Activated CD4-positive, alpha-beta T cell treated with anti-CD3 and anti-CD28 coated beads for 48 hours (primary cell): ENCODE measurements at places on chromosomes 12 and 14.

DNA sequence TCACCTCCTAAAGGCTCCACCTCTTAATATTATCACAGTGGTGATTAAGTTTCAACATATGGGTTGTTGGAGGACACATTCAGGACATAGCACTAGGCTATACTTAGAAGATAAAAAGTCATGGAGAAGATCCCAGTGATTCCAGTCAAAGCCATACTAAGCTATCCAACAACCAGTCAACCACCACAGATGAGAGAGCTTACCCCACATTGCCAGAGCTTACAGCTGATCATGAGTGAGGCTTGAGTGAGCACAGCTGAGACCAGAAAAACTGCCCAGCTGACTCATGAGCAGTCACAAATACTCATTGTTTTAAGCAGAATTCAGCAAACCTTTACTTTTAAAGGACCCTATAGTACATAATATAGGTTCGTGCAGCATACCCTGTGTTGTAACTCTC, 85.1 kb downstream of the DRAM1 start:
- no peak for DNase-seq

GRCh38 chr12:119423285-119423684, 88.8 kb downstream of the CCDC60 start:
- DNase-seq: peak; percentile 3

DNA sequence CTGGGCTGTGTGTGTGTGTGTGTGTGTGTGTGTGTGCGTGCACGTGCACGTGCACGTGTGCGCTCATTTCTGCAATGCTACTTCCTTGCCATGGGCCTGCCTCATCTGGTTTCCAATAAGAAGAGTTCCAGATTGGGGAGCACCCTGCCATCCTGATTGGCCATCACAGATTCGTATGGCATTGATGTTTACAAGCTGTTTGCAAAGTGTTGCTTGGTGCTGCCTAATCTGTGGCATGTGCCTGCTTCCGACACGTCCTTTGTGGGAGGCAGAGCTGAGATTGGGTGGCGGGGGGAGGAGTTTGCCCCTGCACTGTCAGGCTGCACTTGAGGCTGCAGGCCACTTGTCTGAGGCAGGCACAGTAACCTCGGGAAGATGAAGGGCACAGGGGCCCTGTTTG, 39.2 kb downstream of the SAMD4A start:
- no peak for DNase-seq

GRCh38 chr12:106138633-106139421, at the start of gene NUAK1:
NUAK1 (minus strand) TSS chr12:106138954; CDS start chr12:106138653, 301 bp downstream.
- peak; percentile 8 for DNase-seq

- DNase-seq: no peak
Observed at GRCh38 chr14:34711169-34711568, 3.2 kb downstream of the CFL2 start.

DNA sequence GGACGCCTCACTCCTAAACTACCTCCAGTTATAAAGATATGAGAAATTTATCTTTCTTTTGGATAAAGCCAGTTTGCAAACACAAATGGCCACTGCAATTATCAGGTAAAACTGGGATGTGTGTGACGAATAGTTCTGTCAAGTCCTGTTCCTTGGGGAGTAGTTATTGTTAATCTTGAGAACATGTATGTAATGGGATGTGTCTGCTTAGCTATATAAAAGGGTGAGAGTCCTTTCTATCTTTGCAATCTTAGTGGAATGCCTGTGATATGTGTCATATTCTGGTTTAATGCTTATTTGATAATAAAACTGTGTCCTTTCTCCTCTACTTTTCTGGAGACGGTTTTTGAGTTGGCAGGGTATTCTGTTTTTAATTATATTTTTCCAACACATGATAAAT, 56.1 kb upstream of the PKP2 start:
- DNase-seq: no peak

- peak; percentile 25 for DNase-seq
Observed at GRCh38 chr12:14416658-14417057, 51.2 kb downstream of the ATF7IP start.

- no peak for DNase-seq
Observed at GRCh38 chr12:55818140-55818728, 393 bp downstream of the ORMDL2 start.

DNA sequence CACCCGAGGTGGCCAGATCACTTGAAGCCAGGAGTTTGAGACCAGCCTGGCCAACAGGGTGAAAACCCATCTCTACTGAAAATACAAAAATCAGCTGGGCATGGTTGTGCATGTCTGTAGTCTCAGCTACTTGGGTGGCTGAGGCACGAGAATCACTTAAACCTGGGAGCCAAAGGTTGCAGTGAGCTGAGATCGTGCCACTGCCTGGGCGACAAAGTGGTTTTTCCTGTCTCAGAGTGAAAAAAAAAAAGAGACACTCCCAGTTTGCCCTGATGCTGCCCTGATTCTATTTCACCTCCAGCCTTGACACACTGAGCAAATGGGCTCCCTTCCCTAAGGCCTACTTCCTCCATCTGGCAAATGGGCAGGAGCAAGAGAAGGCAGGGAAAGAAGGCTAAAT, 28.5 kb upstream of the PLEK2 start:
- DNase-seq: no peak

GRCh38 chr12:29752121-29752520, 31.6 kb downstream of the TMTC1 start:
- no peak for DNase-seq

DNA sequence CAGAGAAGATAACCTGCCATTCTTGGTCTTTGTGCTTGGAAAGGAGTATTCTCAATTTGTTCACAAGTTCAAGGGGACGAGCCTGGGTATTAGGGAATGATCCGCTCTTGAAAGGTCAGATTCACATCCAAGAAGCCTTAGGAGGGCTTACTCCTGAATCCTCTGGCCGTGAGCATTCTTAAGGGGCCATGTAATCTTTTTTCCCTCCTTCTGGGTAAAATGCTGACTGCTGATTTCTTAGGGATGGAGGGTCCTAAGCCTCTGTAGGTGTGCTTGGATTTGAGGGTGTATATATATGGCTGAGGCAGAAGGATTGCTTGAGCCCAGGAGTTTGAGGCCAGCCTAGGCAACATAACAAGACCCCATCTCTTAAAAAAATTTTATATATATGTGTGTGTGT, 149.1 kb downstream of the TSPAN9 start:
- no peak for DNase-seq

- no peak for DNase-seq
Observed at GRCh38 chr12:70110085-70110484, 133.1 kb upstream of the CNOT2 start.

GRCh38 chr12:3231399-3231876, 154.3 kb downstream of the TSPAN9 start:
- DNase-seq: no peak

DNA sequence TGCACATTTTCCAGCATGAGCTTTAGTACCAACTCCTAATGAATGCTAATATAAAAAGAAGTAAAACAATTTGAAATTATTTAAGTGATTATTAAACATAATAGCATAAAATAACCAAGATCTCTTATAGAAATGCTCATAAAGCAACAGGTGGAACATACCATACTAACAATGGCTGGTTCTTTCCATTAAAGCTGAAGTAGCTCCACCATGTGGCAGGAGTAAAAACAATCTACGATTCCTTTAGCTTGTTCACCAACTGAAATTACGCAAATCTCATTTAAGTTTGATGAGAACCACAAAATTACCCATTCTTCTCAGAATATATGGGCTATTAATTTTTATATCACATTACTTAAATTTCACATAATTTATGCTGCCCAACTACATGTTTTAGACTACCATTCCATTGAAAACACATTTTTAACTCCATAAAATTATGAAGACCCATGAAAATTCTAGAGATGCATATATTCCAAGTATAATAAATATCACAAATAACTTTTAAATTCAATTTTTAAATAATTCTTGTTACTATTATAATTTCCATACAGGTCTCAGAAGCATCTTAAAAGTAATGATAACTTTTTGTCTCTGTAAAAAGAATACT, 213.6 kb downstream of the DAD1 start:
- DNase-seq: no peak

GRCh38 chr12:197911-198695, 15.9 kb downstream of the SLC6A12 start:
- DNase-seq: no peak

DNA sequence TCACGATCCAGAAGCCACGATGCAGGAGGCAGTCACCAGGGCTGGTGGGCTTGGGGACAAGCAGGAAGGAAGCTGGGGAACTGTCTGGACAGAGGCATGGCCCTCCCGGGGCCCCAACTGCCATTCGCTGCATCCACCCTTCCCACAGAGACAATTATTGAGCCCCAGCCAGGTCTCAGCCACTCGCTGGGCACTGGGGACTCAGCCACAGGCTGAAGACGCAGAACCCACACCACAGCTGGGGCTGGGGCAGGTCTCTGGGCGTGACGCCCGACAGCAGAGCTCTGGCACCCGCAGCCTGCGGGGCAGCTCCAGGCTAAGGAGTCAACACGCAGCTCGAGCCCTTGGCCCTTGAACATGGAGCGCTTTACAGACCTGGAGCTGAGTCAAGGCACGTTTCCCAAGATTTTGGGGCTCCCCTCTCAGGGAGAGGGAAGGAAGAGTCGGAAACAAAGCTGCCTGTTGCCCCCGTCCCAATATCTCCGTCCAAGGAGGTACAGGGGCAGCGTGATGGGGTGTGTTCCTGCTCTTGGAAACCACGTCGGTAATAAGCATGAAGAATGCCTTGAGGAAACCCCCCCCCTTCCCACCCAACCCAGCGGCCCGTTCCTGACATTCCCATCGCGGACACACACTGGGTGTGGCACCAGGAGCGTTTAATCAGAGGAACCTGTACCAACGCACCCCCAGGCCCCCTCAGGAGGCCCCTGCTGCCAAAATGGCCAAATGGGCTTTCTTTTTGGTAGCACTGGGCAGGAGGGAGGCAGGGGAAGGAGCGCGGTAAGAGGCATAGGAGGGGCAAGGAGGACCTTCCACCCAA, 6.7 kb downstream of the RIMBP2 start:
- no peak for DNase-seq

GRCh38 chr12:56954958-56955355, 2.5 kb downstream of the RDH16 start:
- no peak for DNase-seq

GRCh38 chr12:123995023-123995748, 22.2 kb downstream of the ZNF664 start:
- peak; percentile 25 for DNase-seq

GRCh38 chr14:74427651-74428050, 1.6 kb upstream of the SYNDIG1L start:
- no peak for DNase-seq

- DNase-seq: no peak
Observed at GRCh38 chr14:29240066-29240465, 473.5 kb downstream of the FOXG1 start.

DNA sequence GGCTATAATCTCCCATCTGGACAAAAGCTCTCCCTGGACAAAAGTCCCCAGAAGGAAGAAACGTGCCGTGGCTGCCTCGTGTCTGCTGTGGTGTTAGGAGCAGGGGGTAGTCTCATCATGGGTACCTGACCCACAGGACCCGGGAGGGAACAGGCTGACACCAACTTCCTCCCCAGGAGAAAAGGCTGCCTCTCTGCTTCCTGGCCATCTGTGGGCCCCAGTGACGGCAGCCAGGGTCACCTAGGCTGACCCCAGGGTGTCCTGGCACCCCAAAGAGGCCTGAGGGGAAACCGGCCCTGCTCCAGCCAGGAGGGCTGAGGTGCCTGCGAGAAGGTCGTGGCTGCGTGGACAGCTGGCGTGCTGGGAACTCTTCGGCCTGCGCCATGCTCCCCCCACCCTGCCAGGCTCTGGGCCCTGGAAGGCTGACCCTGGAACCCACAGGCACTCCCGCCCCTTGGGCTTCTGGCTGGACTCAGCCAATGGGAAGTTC, 133.9 kb downstream of the RFLNA start:
- DNase-seq: no peak

- DNase-seq: no peak
Observed at GRCh38 chr14:100872259-100873095, 31.0 kb downstream of the RTL1 start.

- no peak for DNase-seq
Observed at GRCh38 chr14:24277071-24277470, 5.7 kb upstream of the RABGGTA start.

GRCh38 chr12:2844786-2845185, 10.0 kb upstream of the NRIP2 start:
- no peak for DNase-seq

DNA sequence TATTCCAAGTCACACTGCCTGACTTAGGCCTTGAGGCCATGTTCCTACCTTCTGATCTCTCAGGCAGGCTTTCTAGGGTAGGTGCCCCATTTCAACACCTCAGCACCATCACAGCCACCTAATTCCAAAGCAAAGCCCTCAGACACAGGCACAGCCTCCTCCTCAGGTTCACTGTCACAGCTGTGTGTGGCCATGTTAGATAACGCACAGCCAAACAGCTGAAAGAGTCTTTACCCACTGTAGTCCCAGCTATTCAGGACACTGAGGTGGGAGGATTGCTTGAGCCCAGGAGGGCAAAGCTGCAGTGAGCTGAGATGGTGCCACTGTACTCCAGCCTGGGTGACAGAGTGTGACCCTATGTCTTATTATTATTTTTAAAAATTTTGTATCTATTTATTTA, 7.3 kb upstream of the TMEM229B start:
- DNase-seq: no peak

- DNase-seq: no peak
Observed at GRCh38 chr12:41242603-41243002, 54.5 kb downstream of the PDZRN4 start.

DNA sequence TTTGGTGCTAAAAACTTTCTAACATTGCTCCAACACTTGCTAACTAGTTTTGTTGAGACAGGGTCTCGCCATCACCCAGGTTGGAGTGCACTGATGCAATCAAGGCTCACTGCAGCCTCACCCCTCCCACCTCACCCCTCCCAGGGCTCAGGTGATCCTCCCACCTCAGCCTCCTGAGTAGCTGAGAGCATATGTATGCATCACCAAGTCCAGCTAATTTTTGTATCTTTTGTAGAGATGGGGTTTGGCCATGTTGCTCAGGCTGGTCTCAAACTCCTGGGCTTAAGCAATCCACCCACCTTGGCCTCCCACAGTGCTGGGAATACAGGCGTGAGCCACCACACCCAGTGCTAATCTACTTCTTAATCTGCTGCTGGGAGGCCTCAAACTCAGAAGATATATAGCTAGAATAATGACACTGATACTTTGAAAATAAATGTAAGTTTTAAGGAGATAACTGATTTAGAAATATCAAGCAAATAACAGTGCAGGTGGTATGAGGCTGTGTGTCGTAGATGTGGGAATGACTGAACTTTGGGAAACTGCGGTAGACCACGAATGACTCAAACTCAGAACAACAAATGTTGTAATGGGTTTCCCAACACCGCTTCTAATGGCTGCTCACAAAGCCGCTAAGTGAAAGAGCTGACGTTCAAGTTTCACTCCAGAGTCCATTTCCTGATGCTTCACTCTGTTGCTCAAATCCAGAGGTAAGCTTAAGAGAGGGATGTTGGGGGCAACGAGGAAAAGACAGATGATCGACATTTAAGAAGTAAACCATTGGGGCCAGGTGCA, 10.0 kb downstream of the TMCC3 start:
- DNase-seq: peak; percentile 70
